ENCODE measurements at places on chromosomes 3 and 15.

DNA sequence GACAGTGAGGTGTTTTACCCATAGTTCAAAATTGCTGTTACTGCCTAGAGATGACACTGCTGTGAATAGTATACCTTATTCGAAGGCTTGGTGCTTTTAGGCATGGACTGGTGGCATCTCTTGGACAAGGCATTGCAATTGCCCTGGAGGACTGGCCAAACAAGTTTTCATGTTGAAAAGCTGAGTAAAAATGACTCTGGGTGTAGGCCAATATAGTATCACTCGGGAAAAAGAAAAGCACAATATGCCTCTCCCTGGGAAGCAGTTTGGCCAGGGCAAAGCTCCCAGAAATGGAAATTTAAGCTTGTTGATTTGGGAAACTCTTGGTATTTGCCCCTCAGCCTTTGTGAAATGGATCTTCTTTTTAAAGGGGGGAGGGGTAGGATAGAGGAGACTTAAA lies 54.8 kb downstream of the ZNF609 start:
- DNase-seq, result no peak

GRCh38 chr3:41338276-41338675 lies 139.0 kb downstream of the CTNNB1 start:
- no peak for DNase-seq

- no peak for DNase-seq
These were observed 254.2 kb upstream of the CDIN1 start for GRCh38 chr15:36325206-36325605.

- no peak for DNase-seq
These were observed 122.2 kb upstream of the DCBLD2 start for GRCh38 chr3:99023590-99024192.

DNA sequence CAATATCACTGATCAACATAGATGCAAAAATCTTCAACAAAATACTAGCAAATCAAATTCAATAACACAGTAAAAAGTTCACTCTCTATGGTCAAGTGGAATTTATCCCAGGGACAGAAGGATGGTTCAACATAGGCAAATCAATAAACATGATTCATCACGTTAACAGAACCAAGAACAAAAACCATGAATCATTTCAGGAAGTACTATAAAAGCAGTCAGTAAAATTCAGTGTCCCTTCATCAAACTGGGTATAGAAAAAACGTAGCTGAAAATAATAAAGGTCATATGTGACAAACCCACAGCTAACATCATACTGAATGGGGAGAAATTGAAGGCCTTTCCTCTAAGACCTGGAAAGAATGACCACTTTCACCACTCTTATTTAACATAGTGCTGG lies 172.1 kb downstream of the POLR2M start:
- no peak for DNase-seq

- DNase-seq, result no peak
These were observed 219.0 kb upstream of the LMCD1 start for GRCh38 chr3:8282541-8283165.

DNA sequence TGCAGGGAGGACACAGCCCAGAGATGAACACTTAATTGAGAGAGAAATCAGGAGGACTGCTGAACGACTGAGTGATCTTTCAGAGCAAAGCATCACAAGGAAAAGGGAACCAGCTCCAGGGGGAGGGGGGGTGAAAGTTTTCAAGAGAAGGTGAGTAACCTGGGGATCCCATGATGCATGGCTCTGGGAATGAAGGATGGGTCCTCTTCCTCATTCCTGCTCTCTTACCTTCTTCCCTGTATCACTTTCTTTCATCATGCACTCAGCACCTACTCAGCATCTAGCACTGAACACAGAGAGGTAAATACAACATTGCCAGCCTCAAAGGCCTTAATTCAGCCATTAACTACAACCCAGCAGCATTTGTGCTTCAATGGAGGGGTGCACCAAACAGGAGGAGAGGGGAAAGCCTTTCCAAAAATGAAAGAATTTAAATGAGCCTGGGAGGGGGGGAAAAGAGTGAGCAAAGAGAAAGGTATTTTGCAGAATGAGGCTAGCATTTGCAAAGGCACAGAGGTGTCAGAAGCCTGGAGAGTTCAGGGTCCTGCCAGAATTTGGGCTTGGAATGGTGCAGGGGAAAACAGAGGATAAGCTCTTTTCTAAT lies 427.4 kb downstream of the FOXP1 start:
- no peak for DNase-seq

- no peak for DNase-seq
These were observed 142.5 kb upstream of the EIF1B start for GRCh38 chr3:40166997-40167396.

DNA sequence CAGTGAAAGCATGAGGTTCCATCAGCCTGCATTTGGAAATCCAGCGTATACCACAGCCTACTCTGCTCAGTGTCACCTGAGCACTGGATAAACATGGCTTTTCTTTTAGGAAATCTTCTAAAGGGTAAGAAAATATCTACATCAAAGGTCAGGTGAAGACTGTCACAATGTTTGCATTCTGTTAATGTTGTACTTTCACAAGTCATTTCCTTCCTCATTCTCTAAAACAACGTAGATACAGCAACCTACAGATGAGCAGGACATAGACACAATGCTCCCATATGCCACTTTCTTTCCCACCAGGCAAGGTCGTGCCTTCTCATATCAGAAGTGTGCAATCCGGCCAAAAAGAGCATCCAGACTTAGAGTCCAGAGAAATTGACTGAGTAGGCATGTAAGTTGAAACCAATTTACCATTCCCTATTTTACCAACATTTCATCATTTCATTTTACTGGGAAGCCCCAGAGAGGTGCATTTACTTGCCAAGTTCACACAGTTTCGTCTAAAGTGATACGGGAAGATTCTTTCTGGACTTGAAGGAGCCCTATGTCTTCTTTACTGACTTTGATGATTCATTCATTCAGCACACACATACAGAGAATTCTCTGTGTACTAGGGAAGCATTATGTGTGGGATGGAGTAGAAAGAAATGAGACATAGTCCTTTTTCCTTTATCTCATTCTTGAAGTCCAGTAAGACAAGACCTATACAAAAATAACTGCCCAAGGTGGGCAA lies 30.6 kb upstream of the LPP start:
- DNase-seq, result no peak

GRCh38 chr3:192914848-192915247 lies 2.8 kb downstream of the MB21D2 start:
- DNase-seq, result no peak

- no peak for DNase-seq
These were observed 60.4 kb downstream of the MESD start for GRCh38 chr15:80929225-80929624.

- DNase-seq, result no peak
These were observed 211.1 kb upstream of the ADAMTS9 start for GRCh38 chr3:64898941-64899340.

DNA sequence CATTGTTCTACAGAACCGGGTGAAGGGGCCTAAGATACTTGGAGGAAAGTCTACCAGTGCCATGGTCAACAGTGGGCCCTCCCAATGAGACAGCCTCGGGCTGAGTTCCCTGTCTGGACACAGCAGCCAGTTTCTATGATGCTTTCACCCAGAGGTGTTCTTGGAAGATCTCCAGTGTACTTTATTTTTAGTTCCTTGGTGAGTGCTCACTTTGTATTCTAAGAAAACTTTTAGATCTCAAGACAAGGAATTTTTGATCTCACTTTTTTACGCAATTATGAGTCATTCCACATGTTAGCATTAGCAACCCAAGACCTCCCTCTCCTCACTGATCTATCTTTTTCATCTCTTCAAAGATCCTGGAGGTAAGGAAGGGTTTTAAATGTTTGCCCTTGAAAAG lies 287.7 kb downstream of the RORA start:
- DNase-seq, result no peak

All from activated naive CD4-positive, alpha-beta T cell treated with Interleukin-2 at 50 U/mL for 16 hours (primary cell).